Heart right ventricle (tissue), 16 donors: ENCODE measurements at places on chromosomes 3 and 15.

GRCh38 chr3:56966509-56966908, 94.0 kb upstream of the SPATA12 start:
- DNase-seq: no peak

GRCh38 chr3:9033867-9034266, 70.6 kb upstream of the RAD18 start:
- no peak for DNase-seq

DNA sequence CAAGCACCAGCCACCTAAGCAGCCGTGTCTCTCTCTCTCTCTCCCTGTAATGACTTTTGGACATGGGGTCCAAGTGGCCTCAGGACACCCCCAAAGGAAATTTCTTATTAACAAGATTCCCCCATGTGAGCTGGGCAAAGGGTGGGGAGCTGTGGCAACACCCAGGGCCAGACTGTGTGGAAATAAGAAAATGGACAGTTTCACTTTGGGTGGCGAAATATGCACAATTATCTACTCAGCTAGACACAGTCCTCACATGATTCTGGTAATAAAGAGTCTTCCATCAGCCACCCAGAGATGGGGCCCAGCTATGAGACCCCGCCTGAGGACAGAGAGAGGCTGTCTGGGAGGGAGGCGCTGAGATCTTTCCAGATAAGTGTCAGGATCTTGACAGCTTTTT, 96.8 kb upstream of the TPM1 start:
- DNase-seq: no peak

DNA sequence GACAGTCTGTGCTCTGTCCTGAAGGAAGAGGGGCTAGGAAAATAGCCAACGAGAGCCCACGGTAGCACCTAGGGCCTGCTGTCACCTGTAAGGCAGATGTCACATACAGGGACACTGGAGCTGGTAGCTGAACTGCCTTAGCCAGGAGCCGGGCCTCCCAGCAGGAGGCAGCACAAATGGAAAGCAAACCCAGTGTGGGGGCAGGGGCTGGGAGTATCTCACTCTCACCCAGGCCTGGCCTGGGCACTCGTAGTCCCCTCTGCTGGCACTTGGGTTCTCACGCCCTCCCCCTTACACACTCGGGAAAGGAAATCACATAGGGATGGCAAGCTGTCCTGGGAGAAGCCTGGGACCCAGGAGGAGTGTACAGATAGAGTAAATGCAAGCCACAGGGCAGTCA, 173.1 kb upstream of the CHRNA7 start:
- DNase-seq: no peak

GRCh38 chr15:63603516-63603915, 6.3 kb downstream of the FBXL22 start:
- no peak for DNase-seq

DNA sequence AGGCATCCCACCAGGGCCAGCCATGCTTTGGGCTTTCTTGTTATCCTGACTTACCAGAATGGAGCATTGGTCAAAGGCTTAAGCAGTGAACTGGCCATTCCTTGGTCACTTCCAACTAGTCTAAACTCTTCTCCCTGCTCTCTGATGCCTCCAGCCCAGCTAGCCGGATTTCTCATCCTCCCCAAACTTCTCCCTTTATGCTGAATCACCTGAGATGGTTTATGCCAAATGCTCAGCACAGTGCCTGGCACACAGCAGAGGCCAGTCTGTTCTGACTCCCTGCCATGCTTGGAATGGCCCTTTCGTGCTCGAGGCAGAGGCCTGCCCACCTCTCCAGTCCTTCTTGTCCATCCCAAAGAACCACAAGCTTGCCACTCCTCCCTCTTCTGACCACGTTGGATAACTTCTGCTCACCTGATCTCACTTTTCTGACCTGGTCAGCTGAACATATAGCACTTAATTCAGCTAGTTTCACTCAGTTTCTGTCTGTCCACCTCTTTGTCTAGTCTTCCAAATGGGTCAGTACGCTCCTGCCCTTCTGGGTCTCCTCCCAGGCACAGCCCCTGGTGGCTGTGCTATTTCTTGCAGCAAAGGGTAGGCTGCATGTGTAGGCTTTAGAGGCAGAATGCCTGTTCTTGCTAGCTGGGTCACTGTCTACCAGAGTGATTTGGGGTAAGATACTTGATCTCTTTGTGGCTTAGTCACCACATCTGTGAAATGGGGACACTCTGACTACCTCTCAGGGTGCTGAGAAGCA, 2.2 kb upstream of the RBP1 start:
- DNase-seq: no peak

DNA sequence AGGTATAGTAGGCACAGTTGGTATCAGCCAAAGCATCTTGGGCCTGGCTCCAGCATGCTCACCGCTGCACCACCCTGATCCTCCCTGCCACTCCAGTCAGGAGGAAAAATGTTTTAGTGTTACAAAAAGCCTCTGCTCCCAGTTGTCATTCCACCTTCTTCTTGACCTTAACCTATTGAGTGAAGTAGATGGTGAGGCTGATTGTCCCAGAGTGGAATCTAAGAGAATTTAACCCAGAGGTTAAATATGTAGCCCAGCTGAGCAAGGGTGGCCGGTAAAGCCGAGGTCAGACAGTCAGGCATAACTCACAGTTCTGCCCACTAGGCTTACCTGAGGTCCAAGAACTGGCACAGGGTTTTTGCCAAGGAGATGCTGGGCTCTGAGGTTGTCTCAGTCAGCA, 30.7 kb upstream of the TNIK start:
- no peak for DNase-seq

GRCh38 chr3:1228289-1228688, 135.5 kb downstream of the CNTN6 start:
- DNase-seq: no peak

GRCh38 chr3:69110941-69111546, 11.4 kb downstream of the LMOD3 start:
- no peak for DNase-seq

DNA sequence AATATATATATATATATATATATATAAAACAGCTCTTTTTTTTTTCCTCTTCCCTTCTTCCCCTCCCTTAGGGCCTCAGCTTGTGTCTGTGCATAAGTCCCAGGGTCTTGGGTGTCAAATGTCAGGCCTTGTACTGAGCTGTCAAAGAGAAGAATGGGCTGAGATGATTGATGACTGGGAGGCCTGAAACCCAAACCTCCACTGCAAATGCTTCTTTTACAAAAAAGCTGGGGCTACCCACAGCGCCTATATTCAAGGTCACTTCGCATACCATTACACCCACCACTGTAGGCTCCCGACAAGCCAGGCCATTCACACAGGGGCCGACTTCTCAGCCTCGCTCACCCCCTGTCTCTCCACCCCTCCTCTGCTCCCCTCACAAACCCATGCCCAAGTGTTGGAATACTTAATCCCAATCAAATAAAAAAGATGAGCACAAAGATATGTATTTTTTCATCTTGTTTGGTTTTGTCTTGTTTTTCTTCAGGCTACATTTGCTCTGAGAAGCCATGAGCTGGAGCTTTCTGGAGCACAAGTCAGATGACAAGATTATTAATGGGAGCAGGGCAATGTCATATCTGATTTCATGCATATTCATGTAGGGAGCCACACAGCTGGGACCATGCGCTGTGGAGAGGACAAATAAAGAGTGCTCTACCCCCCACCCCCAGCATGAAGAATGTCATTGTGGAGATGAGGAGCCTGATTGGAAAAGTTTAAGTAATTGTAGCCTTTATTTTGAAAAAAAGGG, 614.4 kb upstream of the NR2F2 start:
- no peak for DNase-seq

DNA sequence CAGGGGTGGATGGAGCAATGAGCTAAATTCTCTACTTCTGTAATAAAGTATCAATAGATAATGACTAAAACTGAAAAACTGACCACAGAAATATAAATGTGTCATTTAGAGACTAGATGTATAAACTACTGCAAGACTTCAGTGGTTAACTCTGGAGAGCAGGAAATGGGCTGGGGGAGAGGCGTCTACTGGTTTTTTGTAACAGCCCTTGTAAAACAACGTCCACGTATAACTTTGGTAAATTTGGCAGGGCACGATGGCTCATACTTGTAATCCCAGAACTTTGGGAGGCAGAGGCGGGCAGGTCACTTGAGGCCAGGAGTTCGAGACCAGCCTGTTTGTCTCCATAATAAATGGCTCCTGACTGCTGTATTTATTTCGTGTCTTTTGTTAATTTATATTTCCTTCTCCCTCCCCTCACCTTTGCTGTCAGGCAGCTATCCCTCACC, 12.5 kb downstream of the RAB27A start:
- no peak for DNase-seq

DNA sequence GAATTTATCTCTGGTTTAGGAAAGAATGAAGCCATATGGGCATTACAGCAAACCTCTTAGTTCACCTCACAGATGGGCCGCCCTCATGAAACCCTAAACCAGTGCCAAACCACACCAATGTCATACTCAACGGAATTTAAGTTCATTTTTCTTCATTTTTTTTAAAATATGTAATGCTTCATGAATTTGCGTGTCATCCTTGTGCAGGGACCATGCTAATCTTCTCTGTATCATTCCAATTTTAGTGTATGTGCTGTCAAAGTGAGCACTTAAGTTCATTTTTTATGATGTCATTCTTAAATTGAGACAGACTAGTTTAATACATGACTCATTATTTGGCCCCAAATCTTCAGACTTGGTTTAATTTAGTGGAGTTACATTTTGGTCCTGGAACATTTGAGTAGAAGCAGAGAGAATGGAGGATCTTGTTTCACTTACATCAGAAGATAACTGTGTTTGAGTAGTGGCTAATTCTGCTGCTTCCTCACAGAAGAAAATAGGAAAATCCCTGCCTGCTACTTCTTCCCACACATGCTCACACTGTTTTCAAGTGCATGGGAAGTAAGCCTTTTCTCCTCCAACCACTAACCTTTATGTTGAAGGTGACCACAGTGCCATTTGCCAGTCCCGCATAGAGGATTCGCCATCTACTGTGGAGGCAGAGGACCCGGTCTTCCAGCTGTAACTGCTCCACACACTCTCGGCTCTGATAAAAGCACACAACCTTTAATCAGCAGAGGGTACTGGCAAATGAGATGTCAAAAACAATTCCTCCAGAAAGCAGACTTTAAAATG, 63.3 kb downstream of the ZNF106 start:
- no peak for DNase-seq

DNA sequence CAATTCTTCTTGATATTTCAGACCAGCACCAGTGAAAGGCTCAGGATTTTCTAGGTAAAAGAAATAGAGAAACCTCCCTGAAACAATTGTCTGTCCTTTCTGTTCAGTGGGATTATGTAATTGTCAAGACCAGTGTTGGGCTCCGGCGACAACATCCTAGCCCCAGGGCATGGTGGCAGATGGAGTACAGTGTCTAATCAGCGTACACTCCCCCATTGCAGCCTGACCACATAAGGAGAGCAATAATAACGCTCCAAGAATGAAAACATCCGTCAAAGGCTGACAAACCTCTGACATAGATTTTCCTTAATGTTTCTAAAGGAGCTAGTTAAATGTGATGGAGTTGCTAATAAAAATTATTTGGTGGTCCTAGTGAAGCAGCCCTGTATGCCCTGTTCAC, 144.6 kb downstream of the EBLN2 start:
- DNase-seq: no peak

DNA sequence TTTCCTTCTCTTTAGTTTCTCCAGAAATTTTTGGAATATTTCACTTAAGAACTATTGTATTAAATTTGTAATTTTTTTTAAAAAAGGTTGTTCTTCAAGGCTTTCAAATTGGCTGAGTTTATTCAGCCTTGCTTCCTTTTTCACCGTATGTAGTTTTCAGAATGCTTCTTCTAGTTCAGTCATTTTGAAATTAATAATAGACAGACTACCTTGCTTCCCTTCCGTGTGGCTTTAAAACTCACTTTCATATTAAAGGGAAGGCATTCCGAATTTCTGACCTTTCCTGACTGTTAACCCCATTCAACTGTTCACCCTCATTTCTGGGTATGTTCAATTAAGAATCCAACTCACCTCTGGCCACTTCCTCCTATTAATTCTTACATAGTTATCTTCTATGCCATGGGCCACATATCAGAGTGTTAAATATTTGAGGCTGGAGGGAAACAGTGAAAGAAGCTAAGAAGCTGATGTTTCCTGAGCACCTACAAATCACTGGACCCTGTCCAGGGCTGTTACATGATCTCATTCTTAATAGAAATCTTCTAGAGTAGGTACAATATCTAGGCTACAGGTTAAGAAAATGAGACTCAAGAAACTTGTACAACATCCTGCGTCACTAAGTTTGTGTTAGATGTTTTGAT, 237.5 kb downstream of the P3H2 start:
- DNase-seq: no peak

GRCh38 chr3:196666001-196666867, 26.7 kb downstream of the NRROS start:
- DNase-seq: no peak

DNA sequence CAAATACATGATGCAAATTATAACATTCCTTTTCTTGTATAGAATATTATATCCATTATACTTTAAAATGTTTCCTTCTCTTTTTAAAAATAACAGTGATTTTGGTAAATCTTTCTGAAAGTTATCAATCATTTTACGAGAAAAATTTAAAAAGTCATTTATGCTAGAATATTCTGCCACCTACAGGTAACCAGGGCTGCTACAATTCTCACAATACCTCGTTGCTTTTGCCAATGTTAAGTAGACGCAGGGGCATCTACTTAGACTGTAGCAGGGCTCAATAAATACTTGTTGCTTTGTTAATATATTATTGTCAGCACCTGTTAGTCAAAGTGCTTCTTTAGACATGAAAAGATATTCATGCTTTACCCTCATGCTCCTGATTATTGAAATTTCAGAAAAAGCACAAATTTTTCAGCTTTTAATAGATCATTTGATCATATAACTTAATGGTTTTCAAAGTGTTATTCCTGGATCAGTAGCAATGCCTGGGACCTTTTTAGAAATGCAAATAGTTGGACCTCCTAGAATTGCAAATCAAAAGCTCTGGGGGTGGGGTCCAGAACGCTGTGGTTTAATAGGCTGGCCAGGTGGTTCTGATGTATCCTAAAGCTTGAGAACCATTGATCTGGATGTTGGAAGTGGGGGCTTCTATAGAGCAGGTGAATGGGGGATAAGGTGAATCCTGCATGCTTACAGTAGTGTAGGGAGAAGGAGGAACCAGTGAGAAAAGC, 223.6 kb upstream of the PDZRN3 start:
- DNase-seq: no peak

- DNase-seq: no peak
Measured at GRCh38 chr3:63980019-63980418, 43.3 kb downstream of the PSMD6 start.

DNA sequence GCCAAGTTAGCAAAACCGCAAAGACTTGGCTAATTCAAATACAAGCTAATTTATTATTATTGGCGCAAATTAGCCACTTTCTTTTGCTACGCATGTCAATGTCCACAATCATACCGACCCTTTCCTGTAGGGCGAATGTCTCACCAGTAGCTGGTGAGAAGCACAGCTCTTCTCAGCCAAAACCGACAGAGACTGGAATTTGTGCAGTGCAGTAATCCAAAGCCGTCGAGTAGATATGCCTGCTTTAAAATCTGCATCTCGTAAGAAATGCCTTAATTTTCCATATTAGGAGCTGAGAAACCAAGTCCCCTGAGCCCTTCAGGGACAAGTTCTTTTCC, 614 bp upstream of the MINDY2 start:
- DNase-seq: no peak

GRCh38 chr3:182562274-182562673, 231.0 kb upstream of the ATP11B start:
- DNase-seq: no peak

GRCh38 chr15:71225851-71226250, 110.6 kb downstream of the THSD4 start:
- no peak for DNase-seq
